NCI-H526 (cell line): ENCODE measurements at places on chromosomes 5 and 9.

DNA sequence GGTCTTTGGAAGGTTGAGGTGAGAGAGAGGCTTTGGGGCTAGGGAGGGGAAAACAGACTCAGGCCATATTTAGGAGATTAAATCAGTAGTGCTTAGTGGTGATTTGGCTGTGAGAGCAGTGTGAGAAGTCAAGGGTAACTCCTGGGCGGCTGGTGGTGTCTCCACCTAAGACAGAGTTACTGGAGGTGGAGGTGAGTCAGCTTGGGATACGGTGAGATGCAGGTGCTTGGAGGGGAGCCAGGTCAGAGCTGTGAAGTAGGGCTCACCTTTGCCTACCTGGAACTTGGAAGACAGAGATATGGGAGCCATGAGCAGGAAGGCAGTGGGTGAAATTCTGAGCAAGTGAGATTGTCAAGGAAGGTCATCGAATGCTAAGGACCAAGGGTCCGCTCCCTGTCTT is 24.5 kb downstream of the RGS3 start:
- no peak for DNase-seq

DNA sequence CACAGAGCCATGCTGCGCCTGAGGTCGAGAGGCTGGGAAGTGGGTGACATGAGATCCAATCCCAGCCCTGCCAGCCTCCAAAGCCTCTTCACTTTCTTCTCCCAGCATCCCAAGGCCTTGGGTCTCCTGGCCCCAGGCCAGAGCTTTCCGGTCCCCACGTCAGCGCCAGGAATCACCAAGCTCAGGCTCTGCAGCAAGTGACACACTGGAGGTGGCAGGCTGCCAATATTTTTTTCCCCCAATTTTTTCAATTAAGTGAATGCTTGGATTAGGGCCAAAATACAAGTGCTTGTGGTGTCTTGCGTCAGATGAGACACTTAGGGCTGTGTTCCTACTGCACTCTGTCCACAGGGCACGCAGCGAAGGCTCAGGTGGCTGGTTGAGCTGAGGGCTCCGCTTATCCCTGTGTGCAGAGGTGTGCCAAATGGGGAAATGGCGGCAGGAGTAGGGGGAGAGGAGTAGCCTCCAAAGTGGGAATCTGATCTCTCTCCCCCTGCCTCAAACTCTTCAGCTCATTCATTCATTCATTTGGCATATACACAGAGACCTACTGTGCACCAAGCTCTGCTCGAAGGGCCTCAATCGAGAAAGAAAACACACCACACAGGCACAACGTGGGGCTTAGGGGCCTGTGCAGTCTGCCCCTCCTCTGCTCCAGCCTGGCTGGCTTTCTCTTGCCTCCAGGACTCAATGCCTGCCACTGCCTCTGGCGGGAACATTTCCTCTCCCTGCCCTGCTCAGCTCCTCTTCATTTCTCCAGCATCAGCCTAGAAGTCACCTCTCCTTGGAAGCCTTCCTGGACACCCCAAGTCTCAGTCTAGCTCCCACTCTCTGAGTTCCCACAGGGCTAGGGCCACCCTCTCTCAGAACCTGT is 16.6 kb downstream of the SH3PXD2B start:
- no peak for DNase-seq

- no peak for DNase-seq
These were observed 61.6 kb downstream of the NSG2 start for GRCh38 chr5:174106997-174107655.

- no peak for DNase-seq
These were observed 19.1 kb upstream of the SH3PXD2B start for GRCh38 chr5:172473427-172473826.

DNA sequence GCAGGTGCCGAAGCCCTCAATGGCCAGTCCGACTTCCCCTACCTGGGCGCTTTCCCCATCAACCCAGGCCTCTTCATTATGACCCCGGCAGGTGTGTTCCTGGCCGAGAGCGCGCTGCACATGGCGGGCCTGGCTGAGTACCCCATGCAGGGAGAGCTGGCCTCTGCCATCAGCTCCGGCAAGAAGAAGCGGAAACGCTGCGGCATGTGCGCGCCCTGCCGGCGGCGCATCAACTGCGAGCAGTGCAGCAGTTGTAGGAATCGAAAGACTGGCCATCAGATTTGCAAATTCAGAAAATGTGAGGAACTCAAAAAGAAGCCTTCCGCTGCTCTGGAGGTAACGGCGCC is 32.9 kb downstream of the CXXC5 start:
- no peak for DNase-seq
